Activated naive CD4-positive, alpha-beta T cell treated with anti-CD3 and anti-CD28 coated beads, Interleukin-2, amount 50 U/mL, for 72 hours (primary cell): ENCODE measurements at places on chromosomes 5 and 9. TPM values are rescaled to one million over a fixed set of nuclear protein-coding genes. Genes with fewer than 3 reads are reported as not detected.

- no peak for DNase-seq
Observed at GRCh38 chr9:69313175-69313574, 11.8 kb upstream of the ENTREP1 start.

BSPRY gene
- 7.7 TPM for total RNA-seq

IL5 gene
- not detected for total RNA-seq

- no peak for DNase-seq
Observed at GRCh38 chr9:82038897-82039296, 50.3 kb downstream of the SPATA31D1 start.

- DNase-seq, result no peak
Observed at GRCh38 chr5:57950616-57951228, 468.1 kb upstream of the ACTBL2 start.

GRCh38 chr9:79377339-79377855, 194.4 kb upstream of the TLE4 start:
- DNase-seq, result no peak

DNA sequence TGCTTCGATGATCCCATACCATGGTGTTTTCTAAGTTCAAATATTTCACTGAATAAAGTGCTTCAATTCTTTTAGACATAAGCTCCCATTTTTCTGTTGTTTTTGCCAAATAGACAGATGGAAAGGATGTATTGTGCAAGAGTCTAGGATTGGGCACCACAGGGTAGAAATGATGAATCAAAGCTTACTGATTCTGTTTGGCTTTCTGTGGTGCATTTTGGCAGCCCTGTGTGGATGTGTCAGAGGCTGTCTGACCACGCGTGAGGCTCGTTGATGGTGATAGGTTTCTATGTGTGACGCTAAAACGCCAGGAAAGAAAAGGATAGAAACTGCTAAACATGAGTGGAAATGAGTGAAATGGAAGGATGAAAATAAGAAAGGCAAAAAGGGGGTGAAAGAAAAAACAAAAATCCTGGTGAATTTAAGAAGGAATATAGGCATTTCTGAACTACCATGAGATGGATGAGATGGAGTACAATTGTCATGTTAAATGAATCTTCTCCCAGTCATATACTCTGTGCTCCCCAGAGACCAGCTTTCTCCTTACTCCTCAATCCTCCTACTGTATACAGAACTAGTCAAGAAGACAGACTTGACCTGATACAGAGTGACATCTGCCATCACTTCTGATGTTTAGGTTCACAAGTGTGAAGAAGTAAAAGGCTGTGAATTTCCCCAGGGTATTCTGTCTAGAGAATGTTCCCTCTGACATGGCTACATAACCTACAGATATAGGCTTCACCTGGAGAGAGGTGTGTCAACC, 54.4 kb downstream of the ANKH start:
- DNase-seq, result no peak

DNA sequence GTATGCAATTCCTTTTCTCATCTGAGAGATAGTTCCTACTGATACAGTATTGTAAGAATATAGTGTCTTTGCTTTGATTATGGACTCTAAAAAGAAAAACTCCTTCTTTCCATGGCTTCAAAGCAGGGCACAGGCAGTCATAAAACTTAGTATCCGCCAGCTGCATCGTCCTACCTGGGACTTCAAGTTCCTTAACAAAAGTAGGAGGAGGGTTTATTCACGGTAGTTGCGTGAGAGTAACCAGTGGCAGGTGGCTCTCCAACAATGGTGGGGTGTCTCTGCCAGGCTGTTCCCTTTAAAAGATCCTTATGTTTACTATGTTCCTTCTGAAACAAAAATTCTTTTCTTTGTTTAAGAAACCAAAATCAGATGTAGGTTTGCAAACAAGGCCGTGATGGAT, 173.5 kb upstream of the DMAC1 start:
- no peak for DNase-seq

TRIM7 gene
- total RNA-seq, result 7.0 TPM

PCDHGA2 gene
- not detected for total RNA-seq

ARID3C gene
- total RNA-seq, result not detected
